ENCODE measurements at places on chromosomes 3 and 15.
A peak's percentile ranks its signal among the peaks of the same experiment; 100 is the strongest.

GRCh38 chr15:32909431-32909830, 191.6 kb downstream of the GREM1 start:
- DNase-seq, result no peak

- DNase-seq, result no peak
These were observed 16.1 kb downstream of the ZDHHC23 start for GRCh38 chr3:113963879-113964278.

DNA sequence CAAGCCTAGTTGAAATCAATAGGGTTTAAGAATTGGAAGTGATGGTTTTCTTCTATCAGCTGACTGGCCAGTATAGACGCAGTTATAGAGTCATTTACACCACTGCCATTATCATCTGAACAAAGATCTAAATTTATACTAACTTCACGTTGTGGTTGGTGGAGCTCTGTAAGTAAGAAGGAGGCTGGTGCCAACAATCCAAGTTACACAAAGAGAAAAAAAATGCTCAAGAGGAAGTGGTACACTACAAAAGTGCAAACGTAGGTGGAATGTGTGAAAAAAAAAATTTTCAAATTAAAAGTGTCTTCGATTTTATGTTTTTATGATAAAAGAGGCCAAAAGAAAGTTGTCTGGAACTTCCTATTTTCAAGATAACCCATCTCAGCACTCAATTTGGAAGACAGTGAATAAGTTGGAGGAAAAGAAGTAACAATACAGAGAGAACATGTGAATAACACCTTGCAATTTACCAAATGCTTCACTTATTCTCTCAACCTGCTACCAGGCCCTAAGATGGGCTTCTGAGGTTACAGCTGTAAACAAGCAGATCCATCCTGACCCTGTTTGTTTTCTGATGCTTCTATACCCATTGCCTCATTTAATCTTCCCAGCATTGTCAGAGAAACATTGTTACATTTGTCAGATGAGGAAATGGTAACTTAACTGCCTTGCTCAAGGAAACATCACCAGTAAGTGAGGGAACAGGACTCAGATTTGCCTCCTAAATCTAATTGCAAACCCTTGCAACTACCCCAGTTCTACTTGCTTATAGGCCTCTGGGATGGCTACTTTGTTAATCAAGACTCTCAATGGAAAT, 12.0 kb upstream of the TASOR start:
- DNase-seq, result no peak

- DNase-seq, result no peak
These were observed 14.2 kb upstream of the ZBTB20 start for GRCh38 chr3:115161168-115161834.

GRCh38 chr3:99410789-99411311, 227.5 kb upstream of the COL8A1 start:
- no peak for DNase-seq

DNA sequence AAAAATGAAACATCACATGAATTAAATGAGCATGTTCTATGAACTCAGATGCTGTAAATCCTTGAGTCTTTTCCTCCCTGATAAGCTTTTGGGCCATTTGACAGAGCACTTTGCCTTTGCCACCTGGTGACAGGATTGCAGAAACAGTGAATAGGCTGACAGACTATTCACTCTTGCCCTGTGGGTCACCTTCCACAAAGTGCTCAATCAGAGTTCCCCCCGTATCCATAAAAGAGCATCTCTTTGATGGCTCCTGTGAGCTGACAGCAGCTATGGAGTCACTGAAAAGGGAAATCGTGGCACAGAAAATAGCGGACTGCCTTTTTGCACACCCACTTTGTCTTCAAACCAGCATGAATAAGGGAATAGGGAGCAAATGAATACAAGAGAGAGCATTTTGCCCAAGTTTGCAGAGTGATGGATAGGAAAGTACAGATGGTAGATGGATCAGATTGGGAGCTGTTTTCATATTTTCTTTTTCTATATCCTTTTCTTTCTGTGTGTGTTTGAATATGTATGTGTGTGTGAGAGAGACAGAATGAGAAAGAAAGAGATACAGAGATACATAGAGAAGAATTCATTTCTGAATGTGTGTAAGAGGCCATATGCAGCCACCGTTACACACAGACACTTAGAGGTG, 37.8 kb upstream of the GOLM2 start:
- DNase-seq, result no peak

- DNase-seq, result no peak
These were observed 66.6 kb downstream of the P3H2 start for GRCh38 chr3:190053919-190054672.

- DNase-seq, result peak; percentile 53
These were observed 10.6 kb upstream of the SFMBT1 start for GRCh38 chr3:53056442-53056841.

DNA sequence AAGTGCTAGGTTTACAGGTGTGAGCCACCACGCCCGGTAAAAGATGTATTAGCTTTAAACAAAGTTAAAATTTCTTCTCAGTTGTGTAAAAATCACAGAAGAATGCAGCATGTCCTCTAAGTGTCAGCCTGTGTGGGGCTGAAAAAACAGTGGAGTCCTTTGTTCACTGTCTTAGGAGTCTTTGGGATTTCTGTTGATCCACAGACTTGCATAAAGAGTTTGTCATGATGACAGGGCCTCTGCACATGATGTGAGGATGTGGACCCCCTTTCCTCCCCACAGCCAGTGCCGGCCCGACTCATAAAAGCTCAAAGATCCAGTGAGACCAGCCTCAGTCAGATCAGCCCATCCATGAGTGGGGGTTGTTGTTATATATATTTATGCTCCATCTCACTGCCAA, 49.0 kb upstream of the GOLGA8J start:
- no peak for DNase-seq

DNA sequence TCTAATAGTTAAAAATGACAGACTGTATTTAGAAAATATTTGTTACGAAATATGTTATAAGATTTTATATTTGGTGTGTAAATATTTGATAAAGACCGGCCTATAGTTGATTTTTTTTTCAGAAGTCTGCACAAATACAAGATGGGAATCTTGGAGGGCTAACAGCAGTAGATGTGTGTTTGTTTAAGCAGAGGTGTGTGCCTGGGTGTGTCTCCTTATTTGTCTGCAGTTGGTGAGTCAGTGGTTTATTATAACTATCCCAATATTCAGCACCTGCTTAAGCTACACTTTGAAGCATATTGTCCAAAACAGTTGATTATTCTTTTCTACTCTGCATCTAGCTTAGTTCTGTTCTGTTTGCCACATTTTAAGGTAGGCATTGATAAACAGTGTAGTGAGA, 12.4 kb downstream of the GLCE start:
- DNase-seq, result no peak

DNA sequence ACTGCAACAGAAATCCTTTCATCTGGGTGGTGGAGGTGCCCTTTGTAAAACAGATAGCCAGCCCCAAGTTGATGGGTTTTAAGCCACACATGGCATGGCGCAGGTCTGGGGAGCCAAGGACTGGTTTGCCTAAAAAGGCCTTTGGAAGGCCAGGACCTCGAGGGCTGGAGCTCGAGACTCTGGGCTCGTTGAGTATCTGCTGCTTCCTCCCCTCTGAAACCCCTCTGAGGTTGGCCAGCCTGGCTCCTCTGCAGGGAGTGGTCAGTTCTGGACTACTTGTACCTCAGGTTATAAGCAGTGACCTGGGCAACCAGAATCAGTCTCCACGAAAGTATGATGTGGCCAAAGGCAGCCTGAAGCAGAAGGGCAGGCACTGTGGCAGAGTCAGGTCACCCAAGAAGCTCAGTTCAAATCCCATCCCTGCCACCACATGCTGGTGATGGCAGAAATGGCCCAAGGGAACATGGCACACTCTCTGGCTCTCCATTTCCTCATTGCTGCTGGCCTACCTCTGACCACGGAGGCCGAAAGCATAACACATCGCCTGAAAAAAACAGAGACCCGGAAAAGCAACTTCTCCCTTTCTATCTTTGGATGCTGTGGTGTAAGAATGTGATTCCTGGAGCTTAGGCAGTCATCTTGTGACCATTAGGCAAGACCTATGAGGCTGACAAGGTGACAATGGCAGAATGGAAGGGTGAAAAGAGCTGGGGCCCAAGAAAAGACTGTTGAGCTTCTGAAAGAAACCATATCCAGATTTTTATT, 51.2 kb downstream of the WNT7A start:
- DNase-seq, result no peak

DNA sequence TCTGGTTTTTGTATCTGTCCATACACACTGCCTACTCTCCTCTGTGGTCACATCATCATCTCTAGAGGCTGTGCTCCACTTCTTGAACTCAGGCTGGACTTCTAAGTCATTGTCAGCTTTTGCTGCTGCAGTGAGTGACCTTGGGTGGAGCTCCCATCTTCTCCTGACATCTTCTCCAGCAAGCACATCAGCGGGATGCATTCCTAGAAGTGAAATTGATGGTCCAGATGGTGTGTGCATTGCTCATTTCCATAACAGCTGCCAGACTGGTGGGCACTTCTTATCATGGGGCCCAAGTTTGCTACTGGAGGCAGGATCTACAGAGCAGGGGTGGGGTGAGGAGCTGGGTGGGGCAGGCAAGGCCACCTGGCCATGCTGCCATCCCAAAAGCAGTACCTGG, 109.9 kb downstream of the DNAJB8 start:
- no peak for DNase-seq

GRCh38 chr3:55408193-55408826, 78.8 kb downstream of the WNT5A start:
- no peak for DNase-seq

GRCh38 chr3:187958432-187959003, 195.4 kb upstream of the LPP start:
- DNase-seq, result no peak

DNA sequence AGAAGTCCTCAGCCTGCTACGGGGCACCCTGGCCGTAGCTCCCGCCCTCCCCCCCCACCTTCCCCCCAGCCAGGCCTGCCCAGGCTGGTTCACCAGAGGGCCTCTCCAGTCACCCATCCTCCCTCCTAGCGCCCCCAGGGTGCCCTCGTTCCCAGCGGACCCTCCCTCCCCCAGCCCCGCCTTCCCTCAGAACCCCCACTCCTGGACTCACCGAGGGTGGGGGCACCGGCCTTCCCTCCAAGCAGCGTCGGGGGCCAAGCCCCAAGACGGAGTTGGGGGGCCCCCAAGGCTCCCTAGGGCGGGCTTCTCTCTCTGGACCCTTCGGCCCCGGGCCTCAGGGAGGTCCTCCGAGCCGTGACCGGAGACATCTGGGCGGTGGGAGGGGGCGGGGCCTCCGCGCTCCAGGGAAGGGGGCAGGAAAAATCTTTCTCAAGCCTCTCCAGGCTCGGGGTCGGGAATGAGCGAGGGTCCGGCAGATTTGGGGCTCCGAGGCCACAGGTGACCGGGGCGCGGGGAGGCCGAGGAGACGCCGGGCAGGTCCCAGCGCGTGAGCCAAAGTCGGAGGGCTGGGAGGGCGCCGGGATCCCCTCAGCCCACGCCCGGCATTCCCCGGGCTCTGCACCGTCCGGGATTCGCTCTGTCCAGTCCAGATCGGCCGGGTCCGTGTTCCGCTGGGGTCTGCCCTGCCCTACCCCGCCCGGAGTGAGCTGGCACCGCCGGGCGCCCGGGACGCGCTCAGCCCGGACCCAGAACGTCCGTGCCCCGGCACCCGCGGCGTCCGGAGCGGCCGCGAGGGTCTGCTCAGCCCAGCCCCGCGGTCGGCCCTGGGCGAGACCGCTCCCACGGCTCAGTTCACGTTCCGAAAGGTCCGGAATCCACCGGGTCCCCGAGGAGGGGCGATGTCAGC, 999 bp downstream of the INSYN1 start:
- no peak for DNase-seq

DNA sequence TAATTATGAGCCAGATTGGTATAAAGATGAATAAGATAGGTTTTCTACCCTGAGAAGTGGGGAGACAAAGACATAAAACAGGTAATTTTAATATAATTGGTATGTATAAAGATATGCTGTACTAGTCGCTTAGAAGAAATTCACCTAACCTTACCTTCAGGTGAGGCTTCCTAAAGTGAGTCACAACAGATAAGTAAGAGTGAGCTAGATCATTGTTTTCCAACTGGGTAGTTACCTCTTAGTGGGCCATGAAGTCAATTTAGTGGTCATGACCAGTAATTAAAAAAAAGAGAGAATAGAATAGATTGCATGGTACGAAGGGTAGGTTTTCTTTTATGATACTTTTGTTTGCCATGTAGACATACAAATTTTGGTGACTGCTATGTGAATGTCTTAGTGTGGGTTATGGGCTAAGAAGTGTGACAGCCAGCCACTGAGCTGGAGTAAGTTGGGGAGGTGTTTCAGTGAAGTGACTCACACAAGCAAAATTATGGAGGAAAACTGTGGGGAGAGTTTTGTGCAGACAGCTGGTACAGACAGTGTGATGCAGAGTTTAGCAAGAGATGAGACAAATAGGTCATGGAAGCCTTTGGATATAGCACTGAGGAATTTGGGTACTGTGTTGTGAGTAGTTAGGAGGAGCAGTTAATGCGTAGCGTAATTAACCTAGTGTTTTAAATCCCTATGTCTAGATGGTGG, 8.2 kb downstream of the TRNT1 start:
- no peak for DNase-seq

GRCh38 chr3:147417551-147418295, 8.6 kb downstream of the ZIC1 start:
- DNase-seq, result no peak

DNA sequence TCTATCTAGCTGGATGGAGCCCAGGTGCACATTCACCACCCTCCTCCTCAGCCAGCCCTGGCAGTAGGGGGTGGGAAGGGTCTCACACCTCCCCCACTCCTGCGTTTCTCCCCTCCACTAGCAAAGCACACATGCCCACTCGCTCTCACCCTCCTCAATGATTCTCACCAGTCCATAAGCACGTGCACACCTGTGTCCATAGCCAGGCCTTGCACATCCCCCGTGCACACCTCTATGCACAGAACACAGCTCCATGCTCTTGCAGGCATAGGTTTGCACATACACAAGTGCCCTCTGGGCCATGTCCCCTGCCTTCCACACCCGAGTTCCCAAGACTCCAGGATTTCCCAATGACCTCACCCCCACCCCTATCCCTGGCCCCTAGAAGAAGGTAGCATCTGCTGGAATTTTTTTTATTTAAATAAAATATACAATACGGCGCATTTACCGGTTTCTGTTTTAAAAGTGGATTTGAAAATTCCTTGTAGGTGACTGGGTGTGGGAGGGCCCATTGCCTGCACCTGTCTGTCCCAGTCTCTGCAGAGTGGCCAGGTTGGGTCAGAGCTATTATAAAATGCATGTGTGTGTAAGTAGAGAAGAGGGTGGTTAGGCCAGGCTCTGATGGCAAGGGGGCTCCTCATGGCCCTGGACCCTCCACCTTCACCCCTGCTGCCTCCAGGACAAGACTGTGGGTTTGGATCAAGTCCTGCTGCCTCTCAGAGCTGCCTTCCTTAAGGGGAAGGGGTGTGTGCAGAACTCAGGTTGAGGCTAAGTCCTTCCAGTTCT, 49.1 kb downstream of the HCN4 start:
- DNase-seq, result no peak

DNA sequence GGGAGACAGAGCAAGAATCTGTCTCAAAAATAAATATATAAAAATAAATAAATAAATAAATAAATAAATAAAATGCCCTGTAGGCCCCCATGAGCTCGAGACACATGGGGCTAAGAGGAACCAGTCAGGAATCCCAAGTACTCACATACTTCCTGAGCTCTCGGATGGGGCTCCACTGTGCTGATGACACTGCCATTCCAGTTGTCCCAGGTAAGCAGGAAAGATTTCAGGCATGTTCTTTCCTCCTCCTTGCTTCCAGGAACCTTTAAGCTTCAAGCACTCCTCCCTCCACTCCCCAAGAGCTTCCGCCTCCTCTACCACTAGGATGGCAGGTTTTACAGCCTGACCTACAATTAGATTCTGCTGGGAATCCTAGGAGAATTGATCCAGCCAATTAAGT, 113.4 kb downstream of the SLC49A4 start:
- no peak for DNase-seq
